ENCODE measurements at places on chromosomes 4 and X. TPM values are rescaled to one million over a fixed set of nuclear protein-coding genes. Genes with fewer than 3 reads are reported as not detected.

DNA sequence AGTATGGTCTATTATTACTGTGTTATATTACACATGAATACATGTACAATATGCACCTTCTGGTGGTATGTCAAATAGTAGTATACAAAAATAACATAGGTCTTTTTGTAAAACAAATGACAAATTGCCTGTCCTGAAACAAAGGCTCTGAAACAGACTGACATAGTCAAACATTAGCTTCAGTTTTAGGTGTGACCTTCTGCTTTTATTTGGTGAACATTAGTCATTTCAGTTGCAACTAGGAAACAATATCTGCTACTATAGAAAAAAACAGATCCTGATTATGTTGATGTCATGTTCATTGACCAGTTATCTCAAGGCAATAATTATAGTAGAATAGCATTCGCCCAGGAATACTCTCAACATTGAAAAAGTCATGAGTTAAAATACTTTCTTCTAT is 123.0 kb downstream of the CHRNA9 start:
- no peaks in the 10 kb centered on the region for H3K27me3 ChIP-seq
- H3K27ac ChIP-seq, result no peak overlapping the region
- DNase-seq, result no peak
- no peaks in the 10 kb centered on the region for H3K36me3 ChIP-seq

GRCh38 chr4:60619531-60620305 is 580.4 kb upstream of the ADGRL3 start:
- H3K27ac ChIP-seq, result no peak overlapping the region
- H3K27me3 ChIP-seq, result no peaks in the 10 kb centered on the region
- no peaks in the 10 kb centered on the region for H3K36me3 ChIP-seq
- DNase-seq, result no peak
- no peaks in the 10 kb centered on the region for H3K4me1 ChIP-seq

The ARAF gene
- polyA plus RNA-seq, result 99.4 TPM

GRCh38 chr4:1373892-1374705 is 27.1 kb downstream of the UVSSA start:
- no peak overlapping the region for H3K27ac ChIP-seq
- no peak for DNase-seq
- no peaks in the 10 kb centered on the region for H3K27me3 ChIP-seq
- no peaks in the 10 kb centered on the region for H3K4me1 ChIP-seq
- no peak overlapping the region for H3K4me3 ChIP-seq
- no peaks in the 10 kb centered on the region for H3K36me3 ChIP-seq

- H3K4me3 ChIP-seq, result no peak overlapping the region
- no peaks in the 10 kb centered on the region for H3K36me3 ChIP-seq
- H3K4me1 ChIP-seq, result peaks cover 40% of the 10 kb centered on the region
- no peak overlapping the region for H3K27ac ChIP-seq
Observed at GRCh38 chrX:149510386-149510785, 5.3 kb upstream of the IDS start.

DNA sequence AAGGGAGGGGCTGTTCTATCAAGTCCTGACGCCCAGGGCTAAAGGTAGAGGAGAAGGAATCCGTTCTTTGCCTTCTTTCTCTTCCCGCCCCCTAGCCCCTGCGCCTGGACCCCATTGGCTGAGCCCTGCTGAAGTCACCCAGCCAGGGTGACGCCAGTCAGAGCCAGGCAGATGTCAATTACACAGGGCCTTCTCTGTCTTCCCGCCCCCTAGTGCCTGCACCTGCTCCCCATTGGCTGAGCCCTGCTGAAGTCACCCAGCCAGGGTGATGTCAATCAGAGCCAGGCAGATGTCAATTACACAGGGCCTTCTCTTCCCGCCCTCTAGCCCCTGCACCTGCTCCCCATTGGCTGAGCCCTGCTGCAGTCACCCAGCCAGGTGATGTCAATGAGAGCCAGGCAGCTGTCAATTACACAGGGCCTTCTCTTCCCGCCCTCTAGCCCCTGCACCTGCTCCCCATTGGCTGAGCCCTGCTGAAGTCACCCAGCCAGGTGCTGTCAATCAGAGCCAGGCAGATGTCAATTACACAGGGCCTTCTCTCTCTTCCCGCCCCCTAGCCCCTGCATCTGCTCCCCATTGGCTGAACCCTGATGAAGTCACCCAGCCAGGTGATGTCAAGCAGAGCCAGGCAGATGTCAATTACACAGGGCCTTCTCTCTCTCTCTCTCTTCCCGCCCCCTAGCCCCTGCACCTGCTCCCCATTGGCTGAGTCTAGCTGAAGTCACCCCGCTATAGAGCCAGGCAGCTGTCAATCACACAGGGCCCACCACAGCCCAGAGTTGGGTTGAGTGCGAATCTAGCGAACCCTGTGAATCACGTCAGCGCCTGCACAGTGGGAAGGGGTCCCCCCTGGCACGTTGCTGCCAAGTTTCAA is 46.4 kb downstream of the ASMT start:
- peak overlapping the region; percentile 85 for H3K27ac ChIP-seq
- peak overlapping the region; percentile 50 for H3K4me3 ChIP-seq
- DNase-seq, result no peak
- H3K27me3 ChIP-seq, result no peaks in the 10 kb centered on the region
- H3K4me1 ChIP-seq, result peaks cover 28% of the 10 kb centered on the region
- H3K36me3 ChIP-seq, result no peaks in the 10 kb centered on the region

GRCh38 chrX:58025979-58026378 is 115.7 kb upstream of the ZXDA start:
- no peaks in the 10 kb centered on the region for H3K36me3 ChIP-seq
- no peak overlapping the region for H3K4me3 ChIP-seq
- H3K27ac ChIP-seq, result no peak overlapping the region
- peak; percentile 5 for DNase-seq
- no peaks in the 10 kb centered on the region for H3K27me3 ChIP-seq

- no peak overlapping the region for H3K27ac ChIP-seq
- peaks cover 42% of the 10 kb centered on the region for H3K36me3 ChIP-seq
- DNase-seq, result no peak
- H3K4me1 ChIP-seq, result no peaks in the 10 kb centered on the region
Observed at GRCh38 chr4:13590766-13591165, 36.8 kb downstream of the BOD1L1 start.

The SPANXC gene
- polyA plus RNA-seq, result not detected

DNA sequence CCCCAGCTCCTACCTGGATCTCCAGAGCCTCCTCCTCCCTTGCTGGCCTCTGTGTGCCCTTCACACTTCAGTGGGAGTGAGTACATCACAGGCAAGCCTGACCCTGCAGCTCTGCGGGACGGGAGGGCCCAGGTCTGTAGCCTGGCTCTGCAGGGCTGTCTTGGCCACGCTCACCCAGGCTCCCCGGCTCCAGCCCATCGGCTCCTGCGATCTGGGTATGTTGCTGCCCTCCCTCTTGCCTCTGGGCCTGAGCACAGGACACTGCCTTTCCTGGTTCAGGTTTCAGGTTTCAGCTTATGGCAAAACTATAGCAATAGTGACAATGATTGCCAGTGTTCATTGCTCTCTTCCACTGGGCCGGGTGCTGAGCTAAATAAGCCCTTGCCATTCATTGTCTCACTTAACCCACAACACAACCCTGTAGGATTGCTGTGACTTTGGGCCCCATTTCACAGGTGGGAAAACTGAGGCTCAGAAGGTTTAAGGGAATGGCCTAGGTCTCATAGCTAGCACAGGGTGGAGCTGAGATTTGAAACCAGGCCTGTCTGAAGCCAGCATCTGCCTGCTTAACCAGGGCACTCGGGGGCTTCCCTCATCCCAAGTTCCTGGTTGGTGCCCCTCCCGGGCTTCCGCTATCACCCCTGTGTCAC is 44.6 kb upstream of the SORCS2 start:
- H3K4me3 ChIP-seq, result no peak overlapping the region
- no peak for DNase-seq
- no peaks in the 10 kb centered on the region for H3K36me3 ChIP-seq
- no peak overlapping the region for H3K27ac ChIP-seq

- no peak overlapping the region for H3K27ac ChIP-seq
- H3K4me1 ChIP-seq, result no peaks in the 10 kb centered on the region
- H3K36me3 ChIP-seq, result no peaks in the 10 kb centered on the region
- H3K27me3 ChIP-seq, result no peaks in the 10 kb centered on the region
- DNase-seq, result no peak
Observed at GRCh38 chr4:32002037-32002747, 1282.0 kb downstream of the PCDH7 start.

GRCh38 chr4:82559735-82560120 is 2.1 kb downstream of the TMEM150C start:
- DNase-seq, result no peak
- no peak overlapping the region for H3K27ac ChIP-seq
- no peaks in the 10 kb centered on the region for H3K4me1 ChIP-seq
- no peaks in the 10 kb centered on the region for H3K36me3 ChIP-seq
- H3K27me3 ChIP-seq, result peaks cover 15% of the 10 kb centered on the region

DNA sequence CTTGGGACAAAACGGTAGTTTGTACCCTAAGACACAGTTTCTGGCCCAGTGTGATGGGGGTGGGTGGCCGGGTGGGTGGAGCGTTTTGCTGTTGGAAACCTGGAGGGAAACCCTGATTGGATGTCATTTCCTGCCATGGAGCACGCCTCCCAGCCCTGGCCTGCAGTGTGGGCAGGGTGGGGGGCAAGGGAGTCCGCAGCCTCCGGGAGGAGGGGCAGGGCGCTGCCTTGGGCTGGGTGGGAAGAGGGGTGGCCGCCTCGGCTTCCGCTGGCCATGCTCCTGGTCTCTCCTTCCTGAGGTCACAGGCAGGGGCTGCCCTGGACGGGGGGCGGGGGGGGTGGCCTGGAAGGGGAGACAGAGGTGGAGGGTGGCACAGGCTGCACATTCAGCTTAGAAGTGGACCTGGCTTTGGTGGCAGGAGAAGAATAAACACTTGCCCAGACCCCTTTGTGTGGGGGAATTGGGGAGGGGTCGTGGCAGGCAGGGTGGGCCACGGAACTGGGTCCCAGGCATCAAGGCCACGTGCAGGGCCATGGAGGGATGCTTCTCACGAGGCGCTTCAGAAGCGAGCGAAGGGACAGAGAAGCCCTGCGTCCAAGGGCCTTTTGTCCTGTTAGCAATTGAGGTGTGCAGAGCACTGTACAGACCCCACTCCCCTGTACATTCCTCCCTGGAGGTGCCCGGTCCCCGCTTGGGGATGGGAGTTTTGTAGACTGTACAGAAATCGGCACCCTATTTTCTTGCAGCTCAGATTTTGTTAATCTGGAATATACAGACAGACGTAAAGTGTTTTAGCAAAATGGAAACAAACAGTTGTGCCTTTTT is 6.2 kb downstream of the NAT8L start:
- no peaks in the 10 kb centered on the region for H3K36me3 ChIP-seq
- H3K4me1 ChIP-seq, result no peaks in the 10 kb centered on the region
- no peak overlapping the region for H3K27ac ChIP-seq
- no peak overlapping the region for H3K4me3 ChIP-seq
- no peaks in the 10 kb centered on the region for H3K27me3 ChIP-seq

- no peaks in the 10 kb centered on the region for H3K4me1 ChIP-seq
- H3K4me3 ChIP-seq, result no peak overlapping the region
- H3K36me3 ChIP-seq, result no peaks in the 10 kb centered on the region
- no peak for DNase-seq
Observed at GRCh38 chr4:83692028-83692427, 156.1 kb downstream of the GPAT3 start.

The SMAD1 gene
- 0.52 TPM for polyA plus RNA-seq

The HTN3 gene
- not detected for polyA plus RNA-seq

The LSM6 gene
- 67.5 TPM for polyA plus RNA-seq

DNA sequence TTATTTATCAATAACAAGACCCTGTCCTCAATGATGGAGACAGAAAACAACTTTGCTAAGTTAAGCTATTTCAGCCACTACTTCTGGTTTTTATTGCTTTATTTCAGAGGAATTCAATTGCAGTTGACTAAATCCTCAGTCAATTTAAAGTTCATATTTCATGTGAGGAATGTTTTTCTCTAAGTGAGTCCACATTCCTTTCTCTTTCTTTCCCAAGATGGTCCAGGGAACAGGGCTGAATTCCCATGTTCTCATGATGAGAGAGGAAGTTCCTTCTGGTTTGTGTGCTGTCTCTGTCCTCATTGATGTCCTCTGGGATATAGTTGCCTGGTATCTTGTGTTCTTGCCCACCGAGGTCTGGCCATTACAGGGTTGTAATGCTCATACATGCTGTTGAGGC is 117.2 kb downstream of the SLIT2 start:
- H3K4me3 ChIP-seq, result no peak overlapping the region
- no peak overlapping the region for H3K27ac ChIP-seq
- H3K27me3 ChIP-seq, result no peaks in the 10 kb centered on the region
- no peak for DNase-seq
- H3K4me1 ChIP-seq, result no peaks in the 10 kb centered on the region

The MAOB gene
- polyA plus RNA-seq, result 0.43 TPM

The TMSB15A gene
- polyA plus RNA-seq, result not detected

GRCh38 chrX:13805241-13805640 is 11.7 kb downstream of the GPM6B start:
- no peak overlapping the region for H3K4me3 ChIP-seq
- no peaks in the 10 kb centered on the region for H3K36me3 ChIP-seq
- no peaks in the 10 kb centered on the region for H3K27me3 ChIP-seq
- H3K4me1 ChIP-seq, result no peaks in the 10 kb centered on the region

DNA sequence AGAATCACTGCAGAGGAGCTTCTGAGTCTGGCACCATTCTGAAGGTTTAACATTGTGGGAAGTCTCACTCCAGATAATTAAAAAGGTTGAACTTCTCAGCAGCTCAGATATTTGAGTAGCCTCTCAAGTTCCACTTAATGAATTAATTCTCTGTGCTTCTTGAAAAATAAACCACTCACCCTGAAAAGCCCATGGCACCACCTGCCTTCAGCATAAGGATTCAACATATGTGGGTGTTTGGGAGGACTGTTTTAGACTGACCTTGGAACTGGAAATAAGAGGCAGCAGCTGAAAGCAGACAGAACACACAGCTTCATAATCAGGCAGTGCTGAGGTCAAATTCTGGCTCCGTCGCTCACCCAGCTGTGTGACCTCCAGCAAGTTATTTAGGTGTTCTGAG is 100.6 kb downstream of the KCNIP4 start:
- H3K27ac ChIP-seq, result no peak overlapping the region
- no peak for DNase-seq
- H3K4me1 ChIP-seq, result no peaks in the 10 kb centered on the region
- H3K36me3 ChIP-seq, result no peaks in the 10 kb centered on the region

GRCh38 chrX:125405339-125405738 is 85.7 kb downstream of the TEX13C start:
- H3K4me1 ChIP-seq, result no peaks in the 10 kb centered on the region
- H3K27ac ChIP-seq, result peak overlapping the region; percentile 51
- no peaks in the 10 kb centered on the region for H3K27me3 ChIP-seq
- DNase-seq, result no peak
- no peak overlapping the region for H3K4me3 ChIP-seq
- no peaks in the 10 kb centered on the region for H3K36me3 ChIP-seq

DNA sequence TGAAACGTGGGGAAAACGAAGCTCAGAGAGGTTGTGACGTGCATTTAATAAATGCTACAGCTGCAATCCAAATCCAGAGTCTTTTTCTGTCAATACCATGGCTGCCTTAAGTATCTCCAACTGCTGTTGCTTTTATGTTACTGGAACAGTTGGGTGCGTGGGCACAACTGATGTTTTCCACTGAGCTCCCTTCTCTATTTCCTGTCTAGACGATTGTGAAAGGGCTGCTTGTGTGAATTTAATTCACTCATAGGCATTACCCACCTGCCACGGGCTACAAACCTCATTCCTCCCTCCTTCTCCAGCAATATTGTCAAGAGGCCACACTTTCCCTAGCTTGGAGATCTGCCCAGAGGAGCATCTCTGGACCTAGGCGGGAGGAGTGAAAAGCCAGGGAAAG is 526.0 kb downstream of the MID1IP1 start:
- no peak overlapping the region for H3K4me3 ChIP-seq
- H3K4me1 ChIP-seq, result no peaks in the 10 kb centered on the region
- H3K36me3 ChIP-seq, result no peaks in the 10 kb centered on the region
- H3K27me3 ChIP-seq, result no peaks in the 10 kb centered on the region
- no peak overlapping the region for H3K27ac ChIP-seq

All from CD8-positive, alpha-beta memory T cell (primary cell).